ENCODE measurements at places on chromosomes 12 and 14.

DNA sequence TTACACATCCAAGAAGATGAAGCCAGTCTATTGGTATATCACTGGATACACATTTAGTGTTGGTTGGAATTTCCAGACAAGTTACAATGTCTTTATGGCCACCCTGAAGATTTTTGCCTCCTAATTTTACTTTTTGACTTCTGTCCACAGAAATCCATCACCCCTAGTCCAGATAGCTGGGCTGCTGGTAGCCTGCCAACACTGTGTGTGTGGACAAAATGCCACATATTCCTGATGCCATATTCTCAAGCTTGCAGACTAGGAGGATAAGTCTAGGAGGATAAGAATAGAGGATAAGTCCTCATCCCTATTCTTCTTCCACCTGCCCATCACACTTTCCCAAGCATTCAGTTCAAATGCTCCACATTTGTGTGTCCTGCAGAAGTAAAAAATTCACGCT is 4.6 kb downstream of the ESR2 start:
- no peak overlapping the region for H3K4me3 ChIP-seq
- no peaks in the 10 kb centered on the region for H3K36me3 ChIP-seq
- H3K27me3 ChIP-seq: peaks cover 27% of the 10 kb centered on the region
- peaks cover 9% of the 10 kb centered on the region for H3K4me1 ChIP-seq

DNA sequence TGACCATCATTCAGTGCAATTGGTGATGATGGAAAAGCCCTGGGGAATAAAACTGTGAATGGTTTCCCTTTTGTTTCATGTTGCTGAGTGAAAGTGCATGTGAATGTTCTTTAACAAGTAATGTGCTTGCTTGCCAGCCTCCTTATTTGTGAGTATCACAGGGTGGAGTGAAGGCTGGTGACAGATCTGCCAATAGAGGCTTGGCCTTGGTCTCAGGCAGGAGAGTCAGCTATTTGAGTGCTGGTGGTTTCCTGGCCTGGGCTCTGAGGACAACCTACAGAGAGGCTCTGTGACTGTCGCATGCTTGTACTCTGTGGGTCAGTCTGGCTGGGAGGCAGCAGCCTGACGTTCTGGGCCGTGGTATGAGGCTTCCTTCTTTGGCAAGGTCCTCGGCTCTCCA is 20.7 kb downstream of the KRT85 start:
- H3K27ac ChIP-seq: no peak overlapping the region
- no peaks in the 10 kb centered on the region for H3K36me3 ChIP-seq
- H3K4me3 ChIP-seq: no peak overlapping the region

DNA sequence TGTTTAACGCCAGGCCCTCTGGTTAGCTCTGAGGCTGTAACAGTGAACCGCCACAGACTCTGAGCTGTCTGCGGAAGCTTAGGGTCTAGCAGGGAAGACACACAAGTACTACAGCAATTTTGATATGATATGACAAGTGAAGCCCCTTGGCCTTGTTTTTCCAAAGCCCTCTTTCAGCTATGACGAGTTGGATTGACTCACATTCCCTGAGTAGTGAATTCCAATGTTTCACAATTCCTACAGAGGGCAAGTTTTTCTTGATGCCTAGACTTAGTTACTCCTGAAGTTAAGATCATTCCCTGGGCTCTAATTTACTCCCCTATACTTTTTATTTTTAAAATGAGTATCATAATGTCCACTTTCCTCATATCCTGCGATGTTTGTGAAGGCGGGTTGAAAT is 53.3 kb upstream of the CISTR start:
- H3K4me3 ChIP-seq: no peak overlapping the region
- no peak overlapping the region for H3K27ac ChIP-seq
- DNase-seq: no peak
- H3K4me1 ChIP-seq: no peaks in the 10 kb centered on the region

DNA sequence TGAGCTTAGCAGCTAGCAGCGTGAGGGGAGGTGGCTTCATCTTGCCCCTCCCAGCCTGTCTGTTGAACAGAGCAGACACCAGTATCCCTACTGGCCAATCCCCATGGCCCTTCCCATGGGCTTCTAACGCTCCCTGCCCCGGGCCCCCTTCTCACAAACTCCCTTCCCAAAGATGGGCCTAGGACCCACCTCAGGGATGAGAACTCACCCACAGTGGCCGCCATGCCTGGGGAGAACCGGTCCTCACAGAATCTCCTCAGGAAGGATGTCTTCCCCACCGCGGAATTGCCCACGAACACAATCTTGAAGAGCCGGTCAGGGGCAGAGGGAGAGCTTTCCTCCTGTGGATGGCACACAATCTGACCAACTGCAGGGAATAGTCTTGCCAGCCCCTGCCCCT is 119.5 kb downstream of the CRACR2A start:
- H3K4me3 ChIP-seq: no peak overlapping the region
- no peak overlapping the region for H3K27ac ChIP-seq
- no peaks in the 10 kb centered on the region for H3K27me3 ChIP-seq
- no peak for DNase-seq

DNA sequence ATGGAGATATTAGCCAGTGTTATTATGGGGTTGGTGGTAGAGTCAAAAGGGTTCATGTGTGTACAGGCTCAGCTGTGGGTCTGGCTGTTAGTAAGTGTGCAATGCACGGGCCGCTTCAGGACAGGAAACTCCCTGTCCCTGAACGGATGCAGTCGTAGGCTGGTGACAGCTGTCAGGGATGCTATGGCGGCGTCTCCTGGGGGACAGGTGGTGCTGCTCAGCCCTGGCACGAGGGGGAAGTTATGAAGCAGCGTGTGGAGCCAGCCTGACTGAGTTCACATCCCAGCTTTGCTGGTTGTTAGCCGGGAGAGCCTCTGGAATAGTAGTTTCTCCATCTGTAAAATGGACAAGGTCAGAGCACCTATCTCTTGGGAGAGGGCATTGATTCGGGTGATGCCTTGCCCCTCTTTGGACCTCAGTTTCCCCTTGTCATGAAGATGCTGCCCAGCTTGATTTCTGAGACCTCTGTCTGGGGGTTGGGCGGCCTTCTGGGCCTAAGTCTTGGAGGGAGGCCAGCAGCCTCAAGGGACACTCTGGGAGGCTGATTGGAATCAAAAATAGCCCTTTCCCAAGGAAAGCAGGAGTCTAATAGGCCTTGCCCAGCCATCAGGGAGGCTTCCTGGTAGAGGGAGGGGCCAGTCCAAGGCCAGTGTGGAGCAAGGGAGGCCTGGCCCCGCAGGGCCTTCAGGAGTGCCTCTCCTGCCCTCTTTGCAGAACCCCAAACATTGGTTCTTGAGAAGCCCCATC is 7.1 kb downstream of the ASB2 start:
- no peak for DNase-seq
- H3K27ac ChIP-seq: no peak overlapping the region
- peaks cover 10% of the 10 kb centered on the region for H3K4me1 ChIP-seq
- no peaks in the 10 kb centered on the region for H3K27me3 ChIP-seq
- H3K36me3 ChIP-seq: no peaks in the 10 kb centered on the region

GRCh38 chr12:52260361-52261207 is 13.9 kb upstream of the KRT86 start:
- 0 out of 2 replicates have a peak, but pooled peaks cover 3% of the 10 kb centered on the region for H3K4me1 ChIP-seq
- H3K27ac ChIP-seq: no peak overlapping the region

- H3K4me3 ChIP-seq: no peak overlapping the region
- no peak overlapping the region for H3K27ac ChIP-seq
- no peaks in the 10 kb centered on the region for H3K27me3 ChIP-seq
- no peaks in the 10 kb centered on the region for H3K36me3 ChIP-seq
- peaks cover 9% of the 10 kb centered on the region for H3K4me1 ChIP-seq
Measured at GRCh38 chr12:91772411-91772810, 373.2 kb downstream of the BTG1 start.

GRCh38 chr12:49767333-49767732 is 26.0 kb downstream of the TMBIM6 start:
- peaks cover 27% of the 10 kb centered on the region for H3K36me3 ChIP-seq
- no peak overlapping the region for H3K4me3 ChIP-seq
- H3K27ac ChIP-seq: no peak overlapping the region
- DNase-seq: peak; percentile 41
- H3K27me3 ChIP-seq: no peaks in the 10 kb centered on the region
- H3K4me1 ChIP-seq: no peaks in the 10 kb centered on the region

- no peak overlapping the region for H3K27ac ChIP-seq
- peak; percentile 24 for DNase-seq
- H3K36me3 ChIP-seq: no peaks in the 10 kb centered on the region
- no peaks in the 10 kb centered on the region for H3K4me1 ChIP-seq
Measured at GRCh38 chr12:30989754-30990153, 63.2 kb downstream of the TSPAN11 start.

DNA sequence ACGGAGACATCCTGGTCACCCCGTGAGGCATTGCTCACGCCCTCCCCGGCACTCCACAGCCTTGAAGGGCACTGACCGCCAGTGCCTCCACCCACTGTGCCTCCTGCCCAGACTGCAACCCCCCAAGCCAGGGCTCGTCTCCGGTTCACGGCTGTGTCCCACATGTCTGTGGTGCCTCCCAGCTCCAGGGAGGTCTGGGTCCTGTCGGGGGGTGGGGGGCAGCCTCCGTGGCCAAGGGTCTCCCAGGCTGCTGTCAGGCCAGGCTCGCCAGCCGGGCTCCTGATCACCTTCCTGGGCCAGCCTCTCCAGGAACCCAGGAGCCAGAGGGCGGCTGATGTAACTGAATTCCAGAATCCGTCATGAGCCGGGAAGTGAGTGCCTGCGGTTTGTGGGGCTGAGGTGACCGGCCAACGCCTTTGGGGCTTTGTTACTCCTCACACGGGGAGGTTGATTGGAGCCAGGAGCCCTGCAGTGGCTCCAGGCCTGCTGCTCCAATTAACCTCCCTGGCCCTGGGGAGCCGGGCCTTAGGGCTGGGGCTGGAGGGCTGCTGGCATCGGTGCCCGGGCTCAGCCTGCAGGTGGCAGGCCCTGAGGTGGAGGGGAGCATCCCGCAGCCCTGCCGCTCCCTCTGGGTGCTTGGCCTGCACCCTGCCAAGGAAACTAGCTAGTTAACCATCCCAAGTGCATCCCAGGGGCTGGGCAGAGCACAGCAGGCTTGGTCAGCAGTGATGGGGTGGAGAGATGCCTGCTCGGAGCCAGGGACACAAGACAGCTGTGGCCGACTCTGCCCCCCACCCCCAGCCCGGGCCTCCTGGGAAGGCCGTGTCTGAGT is 36.4 kb upstream of the FBRSL1 start:
- peaks cover 16% of the 10 kb centered on the region for H3K27me3 ChIP-seq
- H3K36me3 ChIP-seq: no peaks in the 10 kb centered on the region
- peaks cover 5% of the 10 kb centered on the region for H3K4me1 ChIP-seq
- no peak overlapping the region for H3K4me3 ChIP-seq
- peak; percentile 86 for DNase-seq

GRCh38 chr14:102795060-102795925 is 18.0 kb downstream of the TRAF3 start:
- peak overlapping the region; percentile 84 for H3K27ac ChIP-seq
- peaks cover 28% of the 10 kb centered on the region for H3K4me1 ChIP-seq
- H3K36me3 ChIP-seq: no peaks in the 10 kb centered on the region

Data from GM23248 (cell line).